A549 treated with Hydrocortisone at 1 μM for 4 hours (cell line): ENCODE measurements at places on chromosomes 4 and X. TPM values are rescaled to one million over a fixed set of nuclear protein-coding genes. Genes with fewer than 3 reads are reported as not detected.

ADH1C gene
- total RNA-seq = not detected in 5 replicates

SCML1 gene
- total RNA-seq = 5.0 to 6.7 TPM (median 5.7 TPM) in 5 replicates

AMTN gene
- total RNA-seq = not detected in 5 replicates

GLRA2 gene
- total RNA-seq = not detected in 5 replicates

ARX gene
- total RNA-seq = 0.38 to 0.72 TPM (median 0.62 TPM) in 5 replicates

TKTL2 gene
- total RNA-seq = not detected in 5 replicates

VCX2 gene
- total RNA-seq = not detected in 5 replicates

RAB41 gene
- total RNA-seq = not detected in 5 replicates

HSFX3 gene
- not detected in 5 replicates for total RNA-seq

RBM41 gene
- total RNA-seq = 7.1 to 11.0 TPM (median 9.4 TPM) in 5 replicates

FBXO8 gene
- total RNA-seq = 9.7 to 11.8 TPM (median 10.2 TPM) in 5 replicates
